ENCODE measurements at places on chromosomes 6 and 20. TPM values are rescaled to one million over a fixed set of nuclear protein-coding genes. Genes with fewer than 3 reads are reported as not detected.
A peak's percentile ranks its signal among the peaks of the same experiment; 100 is the strongest.

DNA sequence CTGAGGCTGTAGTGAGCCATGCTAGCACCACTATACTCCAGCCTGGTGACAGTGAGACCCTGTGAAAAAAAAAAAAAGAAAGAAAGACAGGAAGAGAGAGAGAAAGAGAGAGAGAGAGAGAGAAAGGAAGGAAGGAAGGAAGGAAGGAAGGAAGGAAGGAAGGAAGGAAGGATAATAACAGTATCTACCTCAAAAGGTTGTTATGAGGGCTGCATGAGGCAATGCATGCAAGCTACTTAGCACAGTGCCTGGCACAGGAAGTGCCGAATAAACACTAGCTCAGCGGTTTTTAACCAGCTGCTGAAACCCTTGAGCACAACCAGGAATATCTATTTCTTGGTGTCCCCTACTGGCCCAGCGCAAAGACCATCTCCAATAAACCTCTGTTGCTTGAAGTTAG, 62.3 kb upstream of the TBC1D7 start:
- DNase-seq: no peak

DNA sequence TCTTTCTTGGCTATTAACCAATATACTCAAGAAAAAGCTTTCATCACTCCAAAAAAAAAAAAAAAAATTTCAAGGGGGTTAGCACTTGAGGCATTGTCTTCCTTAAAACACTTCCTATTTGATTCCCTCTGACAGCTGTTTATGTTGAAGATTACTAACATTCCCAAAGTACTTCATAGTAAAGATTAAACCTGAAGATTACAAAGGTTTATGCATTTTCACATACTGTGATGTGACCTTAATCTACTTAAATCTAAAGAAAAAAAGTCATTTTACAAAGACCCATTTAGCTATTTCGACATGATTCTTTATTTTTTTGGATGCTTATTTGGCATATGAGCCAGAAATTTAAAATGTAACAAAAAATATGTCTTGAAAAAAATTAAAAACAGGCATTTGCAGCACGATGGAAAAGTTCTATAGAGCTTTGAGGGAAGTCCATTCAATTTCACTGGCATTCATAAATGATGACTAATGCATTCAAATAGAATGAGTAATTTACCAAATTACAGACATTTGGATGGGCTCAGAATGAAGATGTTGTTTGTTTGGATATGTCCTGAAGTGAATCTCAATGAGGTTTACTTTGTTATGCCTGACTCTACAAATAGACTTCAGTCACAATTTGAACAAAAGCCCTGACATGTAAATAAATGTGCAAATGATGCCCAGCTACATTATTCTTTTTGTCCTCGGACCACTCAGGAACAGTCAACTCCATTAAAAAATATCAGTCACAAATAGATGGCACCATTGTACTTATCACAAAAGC, 674.6 kb upstream of the MARCKS start:
- peak; percentile 63 for DNase-seq

DNA sequence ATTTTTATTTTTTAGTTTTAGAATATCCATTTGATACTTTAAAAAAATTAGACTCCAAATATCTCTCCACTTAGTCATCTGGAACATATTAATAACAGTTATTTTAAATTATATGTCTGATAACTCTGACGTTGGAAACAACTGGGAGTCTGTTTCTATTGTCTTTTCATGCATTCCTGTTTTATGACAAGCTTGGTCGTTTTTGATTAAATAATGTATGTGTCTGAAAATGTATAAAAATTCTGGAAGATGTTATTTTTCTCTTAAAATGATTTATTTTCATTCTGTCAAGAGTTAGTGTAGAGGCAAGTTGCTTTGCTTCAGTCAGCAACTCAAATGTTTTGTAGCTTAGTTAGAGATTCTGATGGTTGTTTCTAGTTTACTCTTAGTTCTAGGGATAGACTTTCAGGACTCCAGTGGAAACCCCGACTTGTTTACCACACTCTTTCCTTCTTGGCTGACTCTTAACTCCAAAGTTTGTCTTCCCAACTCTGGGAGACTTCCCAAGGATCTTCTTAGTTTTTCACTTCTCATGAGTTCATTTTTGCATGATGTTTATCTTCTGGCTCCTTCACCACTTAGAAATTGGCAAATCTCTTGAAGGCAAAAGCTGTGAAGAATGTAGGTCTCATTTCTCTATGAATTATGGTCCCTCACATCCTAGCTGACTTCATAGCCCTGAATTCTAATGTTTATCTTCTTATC, 190.9 kb downstream of the LAMA2 start:
- peak; percentile 16 for DNase-seq

DNA sequence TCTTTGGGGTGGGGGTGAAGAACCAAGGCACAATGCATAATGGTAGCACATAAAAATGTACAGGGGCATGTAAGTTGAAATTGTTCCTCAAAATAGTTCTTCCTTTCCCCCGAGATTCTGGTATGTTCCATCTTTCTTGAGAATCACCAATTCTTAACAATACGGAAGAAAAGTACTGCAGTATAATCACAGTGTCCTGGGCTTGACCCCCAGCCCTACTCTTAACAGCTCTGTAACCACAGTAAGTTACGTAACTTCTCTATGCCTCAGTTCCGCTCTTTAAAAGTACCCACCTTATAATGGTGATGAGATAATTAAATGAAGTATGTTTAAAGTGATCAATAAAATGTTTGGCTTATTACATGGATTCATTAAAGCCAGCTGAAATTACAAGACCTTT, 104.5 kb downstream of the SMLR1 start:
- DNase-seq: no peak

DNA sequence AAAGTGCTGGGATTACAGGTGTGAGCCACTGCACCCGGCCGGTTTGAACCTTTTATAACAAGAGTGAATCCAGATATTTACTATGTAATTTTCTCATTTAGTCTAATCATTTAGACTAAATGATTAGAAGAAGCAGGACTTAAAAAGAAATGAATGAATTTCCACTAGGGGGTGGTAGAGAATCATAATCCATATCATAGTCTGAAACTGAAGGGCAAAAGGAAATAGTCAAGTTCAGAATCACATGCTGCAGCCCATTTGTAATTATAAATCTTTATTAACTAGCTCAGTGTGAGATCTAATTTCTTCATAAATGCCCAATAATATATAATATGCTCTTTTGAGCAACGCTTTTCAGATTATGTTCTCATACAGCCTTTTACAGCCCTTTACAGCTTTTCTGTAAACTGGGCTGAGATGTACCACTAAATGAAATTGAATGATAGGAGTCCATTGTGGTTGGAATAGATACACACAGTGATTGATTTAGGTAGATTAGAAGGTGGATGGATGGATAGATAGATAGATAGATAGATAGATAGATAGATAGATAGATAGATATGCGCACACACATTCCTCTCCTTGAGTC, 31.8 kb downstream of the PSMB9 start:
- peak; percentile 66 for DNase-seq

GSTA3 gene
- total RNA-seq: not detected

ASIP gene
- not detected for total RNA-seq
